ENCODE measurements at places on chromosomes 6 and 20.

DNA sequence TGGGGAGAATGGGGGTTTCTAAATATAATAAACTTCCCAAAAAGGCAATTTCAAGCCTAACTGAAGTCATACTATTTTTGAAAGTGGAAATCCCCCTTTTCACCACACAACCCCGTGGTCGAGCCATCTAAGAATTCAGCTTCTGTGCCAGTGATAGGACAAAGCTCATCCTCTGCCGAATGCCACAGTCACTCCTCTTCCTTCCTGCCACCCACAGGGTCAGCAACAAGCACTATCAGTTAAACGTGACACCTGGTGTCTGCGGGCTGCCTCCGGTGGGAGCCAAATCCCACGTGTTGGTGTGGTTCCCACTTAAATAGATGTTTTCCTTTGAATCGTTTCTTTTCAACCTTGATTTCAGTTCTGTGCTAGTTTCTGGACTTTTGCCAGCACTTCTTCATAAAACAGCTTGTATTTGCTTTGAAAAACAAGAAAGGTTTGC, 60.7 kb downstream of the TNFAIP3 start:
- no peak for DNase-seq

GRCh38 chr20:35901678-35902544, 52.4 kb downstream of the SCAND1 start:
- DNase-seq = no peak

GRCh38 chr6:118774581-118774980, 119.4 kb upstream of the ASF1A start:
- no peak for DNase-seq

DNA sequence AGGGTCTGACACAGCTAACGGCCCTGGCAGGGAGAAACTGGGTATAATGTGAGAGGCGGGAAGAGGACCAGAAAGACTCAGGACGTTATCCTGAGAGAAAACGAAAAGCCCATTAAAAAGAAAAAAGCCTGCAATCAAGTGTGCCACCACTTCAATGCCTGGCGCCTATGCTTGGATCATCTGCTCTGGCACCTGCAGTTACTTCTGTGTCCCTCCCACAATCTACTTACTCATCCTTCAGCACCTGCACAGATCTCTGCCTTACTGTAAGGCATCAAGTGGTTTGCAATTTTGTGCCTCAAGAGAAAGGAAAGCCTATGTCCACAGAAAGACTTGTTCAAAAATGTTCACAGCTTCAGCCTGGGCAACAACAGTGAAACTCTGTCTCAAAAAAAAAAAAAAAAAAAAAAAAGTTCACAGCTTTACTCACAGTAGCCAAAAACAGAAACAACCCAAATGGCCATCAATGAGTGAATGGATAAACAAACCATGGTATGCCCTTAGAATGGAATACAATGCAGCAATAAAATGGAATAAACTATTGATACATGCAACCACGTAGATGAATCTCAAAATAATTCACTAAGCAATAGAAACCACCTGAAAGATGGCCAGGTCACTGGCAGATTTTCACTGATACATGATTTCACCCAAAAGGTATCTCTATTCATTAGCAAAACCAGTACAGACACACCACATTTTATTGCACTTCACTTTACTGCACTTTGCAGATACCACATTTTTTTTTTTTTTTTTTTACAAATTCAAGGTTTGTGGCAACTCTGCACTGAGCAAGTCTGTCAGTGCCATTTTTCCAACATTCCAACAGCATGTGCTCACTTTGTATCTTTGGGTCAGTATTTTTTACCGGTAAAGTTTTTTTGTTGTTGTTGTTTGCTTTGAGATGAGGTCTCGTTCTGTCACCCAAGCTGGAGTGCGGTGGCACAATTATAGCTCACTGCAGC, 48.6 kb downstream of the ABHD12 start:
- no peak for DNase-seq

DNA sequence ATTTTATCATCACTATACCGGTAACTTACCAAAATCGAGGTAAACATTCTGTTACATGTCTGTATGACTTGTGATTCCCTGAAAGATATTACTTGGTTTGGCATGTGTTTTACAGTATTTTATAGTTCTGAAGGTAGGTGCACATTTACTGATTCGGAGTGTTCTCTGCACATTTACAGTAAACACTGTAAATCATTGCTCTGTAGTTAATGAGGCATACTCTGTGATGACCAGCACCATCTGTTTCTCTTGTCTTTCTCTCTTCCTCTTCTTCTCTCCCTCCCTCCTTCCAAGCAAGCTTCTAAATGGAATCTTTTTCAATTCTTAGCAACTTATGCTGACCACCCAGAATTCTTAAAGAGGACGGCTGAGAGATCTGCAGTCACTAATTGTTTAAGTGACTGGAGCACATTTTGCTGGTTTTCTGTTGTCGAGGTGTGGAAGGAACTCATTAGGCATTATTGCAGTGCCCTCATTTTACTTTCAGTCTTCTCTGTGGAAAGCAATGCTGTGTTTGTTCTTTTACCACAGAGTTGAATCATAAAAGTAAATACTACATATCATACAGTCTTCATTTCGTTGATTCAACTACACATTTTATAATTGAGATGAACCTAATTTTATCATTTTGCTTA, 126.5 kb downstream of the UTRN start:
- DNase-seq = no peak

DNA sequence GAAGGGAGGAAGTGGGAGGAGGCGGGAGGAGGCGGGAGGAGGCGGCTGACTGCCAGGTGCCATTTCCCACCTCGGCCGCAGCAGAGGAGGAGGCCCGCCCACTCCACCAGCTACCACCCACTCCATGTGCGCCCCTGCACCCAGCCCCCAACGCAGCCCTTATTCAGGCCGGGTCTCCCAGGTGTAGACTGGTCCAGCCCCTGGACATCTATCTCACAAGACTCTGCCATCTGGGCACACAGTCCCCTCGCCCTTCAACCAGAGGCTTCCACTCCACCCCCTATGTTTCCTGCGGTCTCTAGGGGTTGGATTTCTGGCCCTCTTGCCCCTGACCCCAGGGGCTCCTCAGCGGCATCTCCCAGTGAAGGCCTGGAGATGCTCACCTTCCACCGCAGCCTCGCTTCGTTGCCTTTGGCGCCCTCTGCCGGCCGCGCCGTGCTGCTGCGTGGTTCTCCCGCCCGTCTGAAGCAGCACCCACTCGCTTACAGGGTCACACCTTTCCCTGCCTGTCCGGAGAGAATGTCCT, 32.6 kb upstream of the FAM83D start:
- no peak for DNase-seq

DNA sequence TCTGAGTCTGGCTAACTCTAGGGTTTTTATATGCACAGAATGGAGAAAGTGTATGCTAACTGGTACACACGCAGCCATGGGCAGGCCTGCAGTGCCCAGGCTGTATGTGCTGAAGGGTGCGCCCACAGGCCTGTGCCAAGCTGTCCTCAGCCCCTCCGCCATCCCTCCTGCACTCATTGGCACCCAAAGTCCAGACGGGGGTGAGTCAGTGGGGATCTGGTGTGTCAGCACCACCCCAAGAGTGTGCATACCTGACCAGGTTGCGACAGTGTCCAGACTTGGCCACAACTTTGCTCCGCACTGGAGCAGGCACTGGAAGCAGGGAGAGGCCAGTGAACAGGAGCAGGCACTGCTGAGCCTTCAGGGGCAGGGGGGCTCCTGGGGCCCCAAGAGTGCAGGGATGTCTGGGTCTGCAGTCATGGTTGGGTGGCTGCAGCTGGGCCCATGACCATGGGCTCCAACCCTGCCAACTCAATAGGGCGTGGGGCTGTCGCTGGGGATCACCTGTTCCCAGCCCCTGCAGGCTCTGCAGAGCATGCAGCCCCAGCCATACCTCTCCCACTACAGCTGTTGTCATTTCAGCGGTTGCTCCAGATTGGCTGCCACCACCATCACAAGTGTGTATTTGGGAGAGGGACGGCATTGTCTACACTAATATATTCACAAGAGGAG, 717.8 kb downstream of the EPHA7 start:
- no peak for DNase-seq

GRCh38 chr20:50692552-50692933, 1.2 kb upstream of the RIPOR3 start:
- no peak for DNase-seq

- DNase-seq = no peak
Measured at GRCh38 chr6:147133669-147134068, 70.5 kb upstream of the STXBP5 start.

GRCh38 chr6:106283481-106283880, 42.1 kb downstream of the ATG5 start:
- no peak for DNase-seq

DNA sequence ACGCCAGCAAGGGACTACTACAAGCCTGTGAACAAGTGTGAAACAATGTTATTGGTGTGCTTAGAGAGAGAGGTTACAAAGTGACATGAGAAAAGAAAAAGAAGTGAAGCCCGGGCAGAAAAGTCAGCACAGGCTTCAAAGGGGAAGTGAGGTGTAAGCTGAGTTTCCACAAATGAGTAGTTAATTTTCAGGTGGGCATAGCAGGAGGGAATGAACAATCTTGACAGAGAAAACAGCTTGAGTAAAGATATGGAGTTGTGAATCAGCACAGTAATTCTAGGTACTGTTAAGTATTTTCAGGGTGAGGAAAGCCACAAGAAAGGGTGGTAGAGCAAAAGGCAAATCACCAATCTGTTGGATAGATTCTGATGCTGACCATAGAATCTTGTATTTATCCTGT, 4.3 kb downstream of the KCNQ5 start:
- DNase-seq = no peak

GRCh38 chr6:35742842-35743241, 6.0 kb downstream of the ARMC12 start:
- DNase-seq = no peak

DNA sequence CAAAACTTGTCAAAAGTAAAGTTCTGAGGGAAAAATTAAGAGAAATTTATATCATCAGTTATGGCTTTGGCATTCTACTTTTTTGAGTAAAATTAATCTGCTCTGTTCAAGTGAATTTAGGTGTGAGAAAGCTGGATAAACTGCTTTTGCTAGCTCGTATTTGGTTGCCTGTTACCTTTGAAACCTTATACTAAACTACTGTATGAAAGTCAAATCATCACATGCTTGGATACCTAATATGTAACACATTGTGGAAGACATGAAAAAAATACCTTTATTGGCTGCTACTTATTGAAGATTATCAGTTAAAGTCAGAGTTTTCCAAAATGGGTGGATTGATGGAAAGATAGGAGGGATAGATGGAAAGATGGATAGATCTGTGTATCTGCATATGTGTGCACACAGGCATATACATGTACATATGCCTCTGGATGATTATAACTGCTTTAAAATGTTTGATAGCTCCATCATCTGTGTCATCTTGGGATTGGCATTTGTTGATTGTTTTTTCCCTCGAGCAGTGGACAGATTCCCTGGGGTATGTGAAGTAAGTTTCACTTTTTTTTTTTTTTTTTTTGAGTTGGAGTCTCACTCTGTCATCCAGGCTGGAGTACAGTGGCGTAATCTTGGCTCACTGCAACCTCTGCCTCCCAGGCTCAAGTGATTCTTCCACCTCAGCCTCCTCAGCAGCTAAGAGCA, 24.3 kb downstream of the SCAF8 start:
- no peak for DNase-seq

- no peak for DNase-seq
Measured at GRCh38 chr6:158290040-158290439, 22.2 kb upstream of the TULP4 start.

- no peak for DNase-seq
Measured at GRCh38 chr20:37992802-37993409, 40.4 kb downstream of the TTI1 start.

All from esophagus squamous epithelium (tissue), 5 donors.